ENCODE measurements at places on chromosomes 1 and 21.

- peak; percentile 80 for DNase-seq
Observed at GRCh38 chr1:151611288-151611790, 511 bp upstream of the SNX27 start.

DNA sequence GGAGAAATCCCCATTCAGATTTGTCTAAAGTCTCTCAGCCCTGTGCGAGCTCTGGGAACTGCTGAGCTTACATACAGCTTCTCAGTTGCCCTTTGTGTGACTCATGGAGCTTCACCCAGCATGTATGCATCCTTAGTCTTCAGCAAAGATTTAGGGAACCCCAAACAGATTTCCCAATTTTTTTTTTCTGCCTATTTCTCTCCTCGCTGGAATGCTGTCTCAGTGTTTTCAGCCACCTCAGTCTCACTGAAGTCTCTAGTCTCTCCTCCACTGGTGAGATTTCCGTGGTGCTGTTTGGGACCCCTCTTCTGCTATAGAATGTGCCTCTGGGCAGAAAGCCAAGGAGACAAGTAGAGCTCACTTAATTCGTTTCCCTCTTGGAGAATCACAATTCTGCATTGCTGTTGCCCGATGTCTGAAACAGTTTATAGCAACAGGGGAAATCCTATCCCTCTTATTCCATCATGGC lies 28.1 kb upstream of the TXLNA start:
- DNase-seq, result peak; percentile 85

GRCh38 chr1:147824798-147825197 lies 64.4 kb upstream of the GJA5 start:
- DNase-seq, result no peak

GRCh38 chr1:226425431-226426031 lies 17.6 kb upstream of the PARP1 start:
- DNase-seq, result no peak

- peak; percentile 50 for DNase-seq
Observed at GRCh38 chr21:44487831-44488230, 32.5 kb downstream of the LRRC3 start.

- peak; percentile 58 for DNase-seq
Observed at GRCh38 chr21:33441489-33442477, 38.0 kb downstream of the TMEM50B start.

- peak; percentile 88 for DNase-seq
Observed at GRCh38 chr21:31447505-31447904, 103.4 kb upstream of the TIAM1 start.

- no peak for DNase-seq
Observed at GRCh38 chr1:41813226-41813625, 105.5 kb downstream of the HIVEP3 start.

- DNase-seq, result no peak
Observed at GRCh38 chr21:35028451-35028978, 20.6 kb downstream of the RUNX1 start.

- DNase-seq, result no peak
Observed at GRCh38 chr1:101444873-101445618, 208.2 kb downstream of the S1PR1 start.

DNA sequence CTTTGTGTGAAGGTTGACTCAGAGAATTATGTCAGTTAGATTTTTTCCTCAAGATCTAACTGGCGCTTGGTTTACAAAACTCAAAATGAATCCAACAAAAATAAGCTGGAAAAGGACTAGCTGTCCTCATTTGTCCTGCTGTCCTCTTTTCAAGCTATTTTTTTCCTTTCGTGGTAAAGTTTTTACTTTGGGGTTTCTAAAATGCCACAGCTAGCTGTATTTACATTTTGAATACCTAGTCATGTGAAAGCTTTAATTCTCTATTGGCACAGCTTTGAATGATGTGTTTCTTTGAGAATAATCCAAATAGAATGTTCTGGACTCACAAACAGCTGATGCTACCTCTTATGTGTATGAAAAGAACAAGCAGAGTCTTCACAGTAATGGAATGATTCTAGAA lies 673.6 kb upstream of the NR5A2 start:
- peak; percentile 8 for DNase-seq

GRCh38 chr21:34800797-34801518 lies 132.2 kb downstream of the CLIC6 start:
- DNase-seq, result peak; percentile 71

DNA sequence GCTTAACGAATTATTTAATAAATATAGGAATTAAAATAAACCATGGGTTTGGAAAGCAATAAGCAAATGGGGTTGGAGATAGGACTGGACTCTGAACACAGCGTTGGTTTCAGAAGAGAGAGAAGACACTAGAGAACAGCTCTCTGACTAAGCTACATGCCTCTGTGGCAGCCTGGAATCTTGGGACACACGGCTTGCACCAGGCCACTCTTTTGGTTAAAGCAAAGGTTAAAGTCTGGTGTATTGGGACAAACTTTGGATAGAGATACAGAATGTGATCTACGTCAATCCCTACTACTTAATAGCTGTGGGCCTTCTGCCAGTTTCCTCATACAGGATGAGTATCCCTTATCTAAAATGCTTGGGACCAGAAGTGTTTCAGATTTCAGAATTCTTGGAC lies 49.7 kb upstream of the HSD17B7 start:
- peak; percentile 14 for DNase-seq

- DNase-seq, result no peak
Observed at GRCh38 chr1:204703826-204704612, 18.5 kb upstream of the LRRN2 start.

DNA sequence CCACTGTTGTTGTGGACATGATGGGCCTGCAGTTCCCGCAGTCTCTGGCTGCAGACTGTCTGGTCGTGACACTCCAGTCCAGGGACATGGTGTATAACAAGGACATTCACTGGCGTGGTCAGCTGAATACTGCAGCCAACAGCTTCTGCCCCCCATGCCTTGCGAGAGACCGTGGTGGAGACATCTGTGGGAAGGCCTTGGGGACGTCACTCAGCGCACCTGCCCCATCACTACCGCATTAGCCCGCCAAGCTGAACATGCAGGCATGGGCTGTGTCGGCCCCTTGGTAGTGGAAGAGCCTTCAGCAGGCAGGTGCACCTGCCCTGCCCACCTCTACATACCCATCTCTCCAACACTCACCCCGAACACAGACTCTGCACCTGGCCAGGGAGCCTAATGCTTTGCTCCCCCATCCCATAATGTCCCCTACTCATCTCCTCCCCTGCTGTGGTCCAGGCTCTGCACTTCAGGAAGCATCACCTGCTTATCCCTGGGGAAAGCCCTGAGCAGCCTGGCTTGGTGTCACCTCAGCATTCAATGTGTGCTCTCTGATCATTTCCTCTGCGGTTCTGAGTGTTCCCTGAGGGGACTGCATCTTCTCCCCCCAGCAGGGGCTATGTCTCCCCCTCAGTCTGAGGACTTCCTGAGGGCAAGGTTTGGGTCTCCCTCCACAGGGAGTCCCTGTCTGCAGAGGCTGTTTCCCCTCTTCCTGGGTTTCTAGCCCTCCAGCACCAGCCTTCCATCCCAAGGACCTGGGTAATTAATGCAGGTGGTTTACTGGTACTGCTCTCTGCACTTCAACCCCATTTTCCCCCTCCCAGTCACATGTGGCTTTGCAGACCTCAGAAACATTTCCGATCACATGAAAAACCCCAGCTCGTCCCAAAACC lies 3.2 kb downstream of the PGLYRP4 start:
- DNase-seq, result no peak

GRCh38 chr1:163054181-163054591 lies 15.0 kb upstream of the RGS4 start:
- peak; percentile 19 for DNase-seq

GRCh38 chr1:53449021-53449420 lies 10.2 kb upstream of the DMRTB1 start:
- DNase-seq, result peak; percentile 91

GRCh38 chr1:65151641-65152040 lies 3.6 kb downstream of the AK4 start:
- DNase-seq, result no peak

- no peak for DNase-seq
Observed at GRCh38 chr21:41611966-41612606, 104.1 kb upstream of the TMPRSS2 start.

DNA sequence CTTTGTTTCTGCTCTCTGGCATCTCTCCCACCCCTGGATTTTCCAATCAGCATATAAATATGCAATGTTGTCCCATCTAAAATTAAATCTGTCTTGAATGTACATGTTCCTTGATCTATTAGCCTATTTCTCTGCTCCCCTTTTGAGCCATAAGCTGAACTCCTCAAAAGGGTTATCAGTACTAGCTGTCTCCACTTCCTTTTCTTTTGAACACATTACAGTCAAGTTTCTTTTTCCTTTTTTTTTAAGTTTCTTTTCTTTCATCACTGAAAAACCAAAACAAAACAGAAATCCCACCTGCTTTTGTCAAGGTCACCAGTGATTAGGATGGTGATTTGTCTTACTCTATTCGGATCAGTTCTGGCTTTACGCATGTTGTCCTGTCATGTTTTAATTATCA lies 29.3 kb downstream of the XCL2 start:
- no peak for DNase-seq

GRCh38 chr1:117527074-117527473 lies 78.8 kb upstream of the TENT5C start:
- DNase-seq, result no peak

GRCh38 chr1:228037401-228038386 lies 30.9 kb downstream of the WNT3A start:
- peak; percentile 48 for DNase-seq

GRCh38 chr1:58991305-58991704 lies 207.5 kb upstream of the JUN start:
- DNase-seq, result no peak

DNA sequence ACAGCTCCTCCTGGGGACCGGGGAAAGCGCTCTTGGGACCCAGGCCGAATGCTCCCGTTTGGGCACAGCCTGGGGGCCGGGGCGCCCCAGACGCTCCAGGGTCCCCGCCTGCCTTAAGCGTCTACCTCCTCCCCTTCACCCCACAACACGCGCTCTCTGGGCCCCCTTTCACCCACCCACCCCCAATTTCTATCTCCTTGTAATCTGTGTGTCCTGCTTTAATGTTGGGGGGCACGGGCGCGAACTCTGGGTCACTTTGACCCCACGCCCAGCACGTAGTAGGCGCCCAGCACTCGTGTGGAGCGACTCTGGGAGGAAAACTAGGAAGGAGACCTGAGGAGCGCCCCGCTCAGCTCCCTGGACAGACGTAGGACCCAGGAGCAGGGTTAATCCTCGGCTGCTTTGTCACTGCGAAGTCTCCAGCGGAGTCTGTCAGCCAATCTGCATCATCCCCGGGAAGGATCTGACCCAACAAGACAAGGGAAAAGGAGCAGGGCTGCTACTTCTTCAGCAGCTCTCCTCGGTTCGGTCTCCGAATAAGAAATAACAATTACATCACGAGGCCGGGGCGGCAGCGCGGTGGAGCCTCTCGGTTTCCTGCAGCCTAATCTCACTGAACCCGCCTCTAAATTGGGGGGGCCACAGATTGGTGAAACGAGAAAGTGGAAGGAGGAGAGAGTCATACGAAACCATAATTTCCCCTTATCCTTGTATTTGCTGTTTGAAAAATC lies 757 bp upstream of the NRIP1 start:
- DNase-seq, result peak; percentile 93

DNA sequence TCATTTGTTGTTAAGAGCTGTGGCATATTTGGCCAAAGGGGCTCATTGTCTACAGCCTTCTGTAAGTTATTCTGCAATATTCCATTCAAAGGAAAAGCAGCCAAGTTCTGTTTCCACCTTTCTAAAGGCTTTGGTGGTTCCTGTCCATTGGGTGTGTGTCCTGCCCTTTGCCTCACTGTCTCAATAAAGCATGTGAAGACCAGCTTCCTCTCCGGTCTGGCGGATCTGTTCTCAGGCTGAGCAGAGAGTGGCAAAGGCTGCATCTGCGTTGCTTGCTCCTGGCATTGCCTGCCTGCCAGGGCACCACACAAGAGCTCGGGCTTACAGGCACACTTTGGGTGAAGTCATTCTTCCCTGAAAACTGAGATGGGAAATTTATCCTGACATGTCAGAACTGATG lies 34.9 kb downstream of the ST6GALNAC3 start:
- DNase-seq, result no peak

- peak; percentile 92 for DNase-seq
Observed at GRCh38 chr1:67535474-67535873, 105.3 kb upstream of the SERBP1 start.

DNA sequence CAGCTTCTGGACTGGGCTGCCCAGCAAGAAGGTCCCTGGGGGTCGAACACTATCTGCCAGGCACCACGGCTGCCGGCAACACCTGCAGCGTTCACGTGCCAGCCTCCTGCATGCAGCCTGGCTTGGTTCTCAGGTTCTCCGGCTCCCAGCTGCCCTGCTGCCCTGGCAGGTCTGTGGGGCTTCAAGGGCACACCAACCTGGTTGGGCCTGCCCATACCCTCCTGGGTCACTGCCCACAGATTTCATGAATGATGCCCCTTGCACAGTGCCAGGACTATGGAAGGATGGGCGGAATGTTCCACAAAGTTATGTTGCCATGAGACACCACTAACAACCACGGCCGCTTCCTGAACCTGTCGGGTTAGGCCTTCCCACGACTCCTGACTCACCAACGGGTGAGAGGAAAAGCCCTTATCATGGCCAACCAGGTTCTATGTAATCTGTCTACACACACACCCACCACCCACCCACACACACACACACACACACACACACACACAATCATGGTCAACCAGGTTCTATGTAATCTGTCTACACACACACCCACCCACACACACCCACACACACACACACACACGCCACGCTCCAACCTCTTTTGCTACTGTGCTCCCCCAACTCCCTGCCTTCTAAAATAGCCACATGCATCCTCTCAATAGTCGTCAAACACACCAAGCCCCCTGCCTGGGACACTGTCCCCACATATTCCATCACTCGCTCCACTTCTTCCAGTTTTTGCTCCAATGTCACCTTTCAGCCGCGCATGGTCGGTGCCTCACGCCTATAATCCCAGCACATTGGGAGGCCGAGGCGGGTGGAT lies 32.2 kb downstream of the HSPG2 start:
- DNase-seq, result peak; percentile 97

- no peak for DNase-seq
Observed at GRCh38 chr1:9042272-9042671, 16.0 kb upstream of the SLC2A7 start.

GRCh38 chr1:204445860-204446412 lies 34.3 kb upstream of the PPP1R15B start:
- peak; percentile 28 for DNase-seq

DNA sequence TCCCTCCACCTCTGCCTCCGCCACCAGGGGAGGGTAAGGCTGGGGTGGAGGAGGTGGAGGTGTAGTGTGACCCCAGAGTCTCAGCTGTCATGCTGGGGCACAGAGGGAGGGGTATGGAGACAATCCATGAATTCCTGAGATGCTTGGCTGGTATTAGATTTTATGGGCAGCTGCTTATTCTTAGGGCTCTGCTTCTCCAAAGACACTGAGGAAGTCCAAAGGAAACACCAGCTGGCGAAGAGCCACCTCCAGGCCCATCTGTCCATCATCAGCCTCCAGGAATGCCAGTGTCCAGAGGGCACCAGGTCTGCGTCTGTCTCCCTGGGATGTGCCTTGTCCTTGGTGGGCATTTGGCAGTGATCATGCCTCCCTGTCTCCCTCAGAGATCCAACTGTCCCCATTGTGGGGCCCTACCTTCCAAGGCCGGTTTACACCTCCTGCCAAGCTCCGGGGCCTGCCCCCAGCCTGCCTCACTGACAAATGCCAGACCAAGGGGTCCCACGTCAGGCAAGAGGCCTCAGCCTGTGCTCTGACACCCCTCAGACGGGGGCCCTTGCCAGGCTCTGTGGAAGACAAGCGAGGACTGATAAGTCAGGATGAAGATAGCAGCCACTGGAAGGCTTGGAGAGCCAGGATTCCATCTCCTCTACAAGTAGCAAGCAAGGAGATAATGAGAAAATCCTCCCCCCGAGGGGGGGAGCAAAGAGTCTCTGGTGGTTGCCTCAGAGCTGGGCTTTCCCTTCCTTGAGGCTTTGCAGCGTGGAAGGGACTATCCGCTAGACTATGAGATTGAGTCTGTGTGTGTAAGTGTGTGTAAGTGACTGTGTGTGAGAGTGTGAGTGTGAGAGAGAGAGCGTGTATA lies 1.6 kb downstream of the TNNI1 start:
- DNase-seq, result no peak

Data from iris pigment epithelial cell (primary cell).